MV-4-11 (cell line): ENCODE measurements at places on chromosomes 4 and X.
A peak's percentile ranks its signal among the peaks of the same experiment; 100 is the strongest.

DNA sequence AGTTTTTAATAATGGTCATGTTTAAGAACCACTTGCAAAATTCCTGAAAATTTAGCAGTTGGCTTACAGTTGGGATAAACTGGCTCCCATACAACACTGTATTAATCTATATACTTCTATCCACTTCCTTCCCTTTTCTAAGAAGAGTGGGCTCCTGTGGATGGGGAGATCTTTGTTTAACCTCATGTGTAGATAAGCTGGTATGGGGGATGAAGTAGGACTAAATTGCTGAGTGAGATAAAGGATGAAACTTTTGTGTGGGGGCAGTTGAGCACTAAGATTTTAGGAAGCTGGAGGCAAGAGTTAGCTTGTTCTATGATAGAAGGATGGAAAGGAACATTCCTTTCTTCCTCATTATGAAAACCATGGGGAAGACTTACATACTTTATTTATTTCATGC lies 54.6 kb upstream of the ATP8A1 start:
- DNase-seq = no peak

- DNase-seq = no peak
Observed at GRCh38 chr4:188111955-188112354, 2.6 kb upstream of the TRIML2 start.

- peak; percentile 0 for DNase-seq
Observed at GRCh38 chrX:34578237-34578636, 78.8 kb downstream of the TMEM47 start.

- DNase-seq = no peak
Observed at GRCh38 chr4:56426273-56426672, 9.1 kb downstream of the PPAT start.

DNA sequence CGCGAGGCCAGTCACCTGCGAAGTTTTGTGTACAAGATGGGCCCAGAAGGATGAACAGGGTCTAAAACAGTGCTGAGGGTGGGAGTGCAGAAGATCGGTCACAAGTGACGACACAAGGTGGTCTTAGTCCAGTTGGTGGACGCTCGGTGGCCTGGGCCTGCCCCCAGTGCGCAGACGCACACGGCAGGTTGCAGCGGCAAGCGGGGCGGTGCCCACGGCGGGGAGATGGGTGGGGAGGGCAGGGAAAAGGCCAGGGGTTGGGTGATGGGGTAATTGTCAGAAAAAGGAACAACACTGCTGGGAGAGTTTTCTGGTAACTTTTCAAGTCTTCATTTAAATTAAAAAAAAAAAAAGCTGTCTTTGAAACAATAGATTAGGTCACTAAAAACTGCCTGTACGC lies 1.0 kb upstream of the PRDX4 start:
- no peak for DNase-seq

DNA sequence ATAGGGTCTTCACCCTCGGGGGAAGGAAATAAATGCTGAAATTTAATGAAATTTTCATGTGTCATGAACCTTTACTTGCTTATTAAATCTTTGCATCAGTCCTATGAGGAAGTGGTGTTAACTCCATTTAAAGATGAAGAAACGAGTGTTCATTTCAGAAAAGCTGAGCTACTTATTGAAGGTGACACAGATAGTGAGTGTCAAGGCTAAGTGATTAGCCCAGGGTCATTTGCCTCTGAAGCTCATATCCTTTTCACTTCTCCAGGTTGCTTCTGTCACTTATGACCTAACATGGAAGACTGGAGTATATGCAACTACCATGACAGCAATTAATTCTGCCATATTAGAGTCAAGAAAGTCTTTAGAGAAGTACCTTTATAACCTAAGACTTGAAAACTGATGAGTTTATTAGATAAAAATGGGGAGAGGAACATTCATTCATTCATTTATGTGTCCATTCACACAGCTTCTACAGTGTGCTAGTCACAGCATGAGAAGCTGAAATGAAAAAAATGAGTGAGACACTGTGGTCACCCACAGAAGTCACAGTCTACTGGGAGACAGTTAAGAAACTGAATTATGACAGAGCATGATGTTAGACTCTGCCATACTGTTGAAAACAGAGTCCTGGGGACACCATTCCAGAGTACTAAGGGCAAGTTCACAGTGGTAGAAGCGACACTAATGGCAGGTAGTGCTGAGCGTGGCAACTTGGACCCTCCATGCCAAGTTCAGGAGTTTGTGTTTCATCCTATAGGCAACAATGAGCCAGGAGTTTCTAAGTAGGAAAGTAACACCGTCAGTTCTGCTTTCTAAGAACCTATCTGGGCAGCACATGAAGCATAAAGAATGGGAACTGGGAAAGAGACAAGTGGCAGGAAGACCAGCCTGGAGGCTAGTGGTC lies 21.3 kb downstream of the ALPK1 start:
- DNase-seq = peak; percentile 73
